ENCODE measurements at places on chromosomes 16 and 17.
A peak's percentile ranks its signal among the peaks of the same experiment; 100 is the strongest.

GRCh38 chr17:68843522-68843921 lies 111.7 kb downstream of the ABCA8 start:
- DNase-seq, result peak; percentile 71

- no peak for DNase-seq
These were observed 94.4 kb downstream of the STXBP4 start for GRCh38 chr17:55062921-55063320.

- no peak for DNase-seq
These were observed 75.2 kb upstream of the RNU2-1 start for GRCh38 chr17:43308999-43309398.

GRCh38 chr16:80389338-80389737 lies 151.5 kb upstream of the DYNLRB2 start:
- DNase-seq, result no peak

DNA sequence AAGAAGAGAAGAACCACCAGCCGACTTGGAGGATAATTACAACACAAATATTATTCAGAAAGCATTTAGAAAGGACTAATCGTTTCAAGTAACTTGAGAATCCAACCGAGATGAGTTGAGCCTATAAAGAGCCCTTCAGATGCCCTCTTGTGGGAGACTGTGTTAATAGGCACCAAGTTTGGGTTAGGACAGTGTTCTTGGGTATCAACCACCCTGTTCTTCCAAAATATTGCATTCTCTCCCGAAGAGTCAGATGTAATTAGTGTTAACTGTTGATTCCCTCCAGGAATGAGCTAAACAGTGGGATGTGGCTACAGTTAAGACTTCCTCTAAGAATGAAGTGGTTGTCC lies 87.8 kb upstream of the NOL11 start:
- peak; percentile 84 for DNase-seq

DNA sequence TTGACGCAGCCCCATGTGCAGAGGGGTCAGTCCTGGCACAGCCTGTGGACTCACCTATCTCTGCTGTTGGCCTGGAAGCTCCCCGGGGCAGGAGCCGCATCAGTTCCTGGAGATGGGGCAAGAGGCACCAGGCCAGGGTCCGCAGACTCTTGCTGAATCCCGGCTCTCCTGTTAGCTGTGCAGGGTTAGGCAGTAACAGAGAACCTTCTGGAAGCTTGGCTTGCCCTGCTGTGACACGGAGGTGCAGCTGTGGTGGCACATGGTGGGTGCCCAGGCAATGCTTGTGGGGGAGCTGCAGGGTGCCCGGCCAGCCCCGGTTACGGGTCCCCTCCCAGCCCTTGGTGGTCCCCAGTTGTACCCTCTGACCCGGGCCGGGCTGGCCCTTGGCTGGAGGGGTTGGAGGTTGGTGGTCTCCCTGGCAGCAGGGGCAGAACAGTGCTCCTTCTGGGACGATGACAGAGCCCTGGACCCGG lies 26.0 kb upstream of the ZNF469 start:
- no peak for DNase-seq

DNA sequence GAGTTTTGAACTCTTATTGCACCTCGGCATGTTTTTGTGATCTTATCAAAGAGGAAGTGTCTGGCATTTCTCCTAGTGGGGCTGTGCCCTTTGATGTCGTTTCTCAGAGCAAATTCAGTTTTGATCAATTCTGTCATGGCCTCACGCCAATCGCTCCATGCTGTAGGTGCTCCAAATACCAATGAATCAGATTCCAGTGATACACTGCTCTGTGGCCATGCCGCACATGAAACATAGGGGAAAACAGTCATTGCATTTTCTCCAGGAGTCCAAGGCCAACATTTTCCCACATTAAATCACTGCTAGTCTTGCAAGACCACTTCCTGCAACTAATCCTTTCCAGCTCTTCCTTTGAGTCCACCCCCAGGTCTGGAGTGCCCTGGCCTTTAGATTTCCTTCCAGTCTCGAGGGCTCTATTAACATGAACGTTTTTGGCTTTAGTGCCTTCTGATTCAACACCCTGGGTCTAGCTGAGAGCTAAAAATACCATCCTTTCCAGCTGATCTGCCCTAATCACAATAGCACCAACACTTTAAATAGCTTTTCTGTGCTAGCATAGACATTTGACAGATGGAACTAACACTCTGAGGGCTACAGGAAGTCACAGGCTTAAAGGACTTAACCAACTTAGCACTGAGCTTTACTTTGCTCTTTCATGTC lies 18.2 kb upstream of the RASL10B start:
- DNase-seq, result peak; percentile 87

DNA sequence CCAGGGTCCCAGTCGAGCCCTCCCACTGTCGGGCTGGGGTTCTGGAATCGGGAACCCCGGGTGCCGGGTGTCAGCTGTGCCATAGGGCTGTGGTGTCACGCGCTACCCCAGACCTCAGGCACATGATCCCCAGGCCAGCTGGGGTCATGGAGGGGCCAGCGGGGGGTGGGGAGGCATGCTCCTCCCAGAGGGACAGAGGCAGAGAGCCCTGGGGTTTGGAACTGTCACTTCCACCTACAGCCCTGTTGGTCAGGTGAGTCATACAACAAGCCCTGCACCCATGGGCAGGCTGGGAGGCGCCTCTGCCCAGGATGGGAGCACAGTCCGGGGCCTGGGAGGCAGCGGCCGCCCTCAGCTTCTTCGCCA lies 63.0 kb downstream of the BAIAP2 start:
- no peak for DNase-seq

- no peak for DNase-seq
These were observed 137.3 kb upstream of the CCL2 start for GRCh38 chr17:34117811-34118210.

GRCh38 chr17:54013072-54013471 lies 190.3 kb downstream of the KIF2B start:
- no peak for DNase-seq

- no peak for DNase-seq
These were observed 9.1 kb downstream of the TEKT3 start for GRCh38 chr17:15332338-15332737.

DNA sequence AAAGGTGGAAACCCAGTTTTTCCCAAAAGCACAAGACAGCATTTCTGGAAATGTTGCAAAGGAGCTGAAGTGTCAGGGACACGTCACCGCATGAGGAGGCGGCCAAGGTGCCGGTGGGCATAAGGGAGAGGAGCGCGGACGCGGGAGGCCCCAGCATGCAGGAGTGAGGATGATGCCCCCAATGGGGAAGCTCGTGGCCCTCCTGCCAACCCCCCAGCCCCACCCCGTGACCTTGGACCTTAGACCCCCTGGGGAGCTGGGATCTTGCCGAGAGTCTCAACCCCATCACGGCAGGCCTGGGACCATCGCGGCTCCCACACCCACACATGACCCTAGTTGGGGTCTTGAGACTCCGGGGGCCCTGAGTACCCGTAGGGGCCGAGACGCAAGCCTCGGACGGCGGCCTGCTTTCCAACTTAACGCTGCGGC lies 119.4 kb upstream of the METRNL start:
- DNase-seq, result no peak

GRCh38 chr16:15950161-15950854 lies 892 bp downstream of the ABCC1 start:
- peak; percentile 33 for DNase-seq

DNA sequence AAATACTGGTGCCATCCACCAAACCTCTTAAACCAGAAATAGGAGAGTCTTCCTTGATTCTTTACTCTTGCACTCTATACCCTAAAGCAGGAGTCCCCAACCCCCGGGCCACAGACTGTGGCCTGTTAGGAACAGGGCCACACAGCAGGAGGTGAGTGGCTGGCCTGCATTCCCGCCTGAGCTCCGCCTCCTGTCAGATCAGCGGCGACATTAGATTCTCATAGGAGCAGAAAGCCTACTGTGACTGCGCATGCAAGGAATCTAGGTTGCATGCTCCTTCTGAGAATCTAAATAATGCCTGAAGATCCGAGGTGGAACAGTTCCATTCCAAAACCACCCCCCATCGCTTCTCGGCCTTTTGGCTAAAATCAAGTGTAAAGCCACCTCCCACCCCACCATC lies 30.3 kb upstream of the SRCIN1 start:
- no peak for DNase-seq

- DNase-seq, result no peak
These were observed 9.0 kb downstream of the C17orf99 start for GRCh38 chr17:78154903-78155811.

- DNase-seq, result peak; percentile 76
These were observed 7.5 kb downstream of the AXIN2 start for GRCh38 chr17:65553646-65554552.

DNA sequence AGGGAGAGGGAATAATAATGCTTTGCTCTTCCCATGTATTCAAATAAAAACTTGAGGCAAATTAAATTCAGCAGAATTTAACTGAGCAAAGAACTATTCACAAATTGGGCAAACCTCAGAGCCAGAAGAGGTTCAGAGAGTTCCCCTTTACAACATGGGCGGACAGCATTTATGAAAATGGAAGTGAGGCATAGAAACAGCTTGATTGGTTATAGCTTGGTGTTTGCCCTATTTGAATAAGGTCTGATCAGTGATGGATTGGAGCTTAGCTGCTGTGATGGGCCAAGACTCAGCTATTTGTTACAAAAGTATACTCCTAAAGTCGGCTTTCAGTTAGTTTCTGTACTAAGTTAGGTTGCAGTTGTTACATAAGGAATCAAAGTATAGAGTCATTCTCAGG lies 63.0 kb downstream of the TMEM100 start:
- no peak for DNase-seq

DNA sequence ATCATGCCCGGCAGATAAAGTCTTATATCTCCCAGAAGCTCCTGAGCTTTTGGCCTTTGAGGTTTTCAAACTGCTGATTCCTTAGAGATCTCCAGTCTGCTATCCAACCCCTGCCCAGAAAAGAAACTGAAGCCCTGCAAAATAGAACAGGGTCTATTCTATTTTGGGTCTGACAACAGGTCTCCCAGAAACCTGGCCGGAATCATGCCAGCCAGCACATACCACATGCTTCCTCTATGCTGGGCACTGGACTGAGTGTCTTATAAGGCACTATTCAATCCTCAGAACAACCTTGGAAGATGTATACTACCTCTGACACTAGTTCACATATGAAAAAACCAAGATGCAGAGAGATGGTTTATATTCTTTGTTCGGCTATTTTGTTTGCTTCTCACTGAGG lies 21.3 kb upstream of the GFOD2 start:
- DNase-seq, result no peak

DNA sequence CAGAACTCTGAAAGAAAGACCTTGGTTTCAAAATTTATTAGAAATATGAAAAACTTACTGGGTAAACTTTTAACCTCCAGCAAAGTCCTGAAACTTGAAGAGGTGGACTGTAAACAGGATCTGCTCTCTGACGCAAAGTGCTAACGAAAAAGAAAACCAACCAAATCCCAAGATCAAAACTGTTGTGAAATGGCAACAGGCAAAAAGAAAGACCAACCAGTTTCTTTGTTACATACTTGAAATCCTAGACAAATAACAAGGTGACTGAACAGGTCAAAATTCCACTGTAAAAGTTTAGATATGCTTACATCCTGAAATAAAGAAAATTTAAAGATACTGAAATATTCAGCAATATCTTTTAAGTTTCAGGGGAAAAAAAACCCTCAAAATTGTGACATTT lies 44.2 kb downstream of the TRIM37 start:
- no peak for DNase-seq

DNA sequence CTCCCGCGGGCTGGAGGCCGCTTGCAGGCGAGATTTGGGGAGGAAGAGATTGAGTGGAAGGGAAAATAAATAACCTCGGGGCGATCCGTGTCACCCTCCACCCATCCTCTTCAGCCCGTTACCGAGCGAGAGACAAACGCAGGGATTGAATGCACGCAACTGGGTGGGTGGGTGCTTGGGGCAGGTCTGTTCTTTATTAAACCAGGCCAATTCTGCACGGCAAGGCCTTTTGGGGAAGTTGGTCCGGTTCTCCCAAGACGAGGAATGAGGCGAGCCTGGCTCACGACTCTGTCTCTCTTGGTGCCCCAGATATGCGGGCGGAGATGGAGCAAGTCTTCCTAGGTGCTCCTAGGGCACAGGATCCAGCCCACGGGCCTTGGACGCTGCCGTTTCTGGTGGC lies 396 bp upstream of the HOXB7 start:
- no peak for DNase-seq

GRCh38 chr17:28777178-28777577 lies 33.4 kb downstream of the TRAF4 start:
- no peak for DNase-seq

- DNase-seq, result no peak
These were observed 410.4 kb downstream of the CPPED1 start for GRCh38 chr16:12393239-12393638.

DNA sequence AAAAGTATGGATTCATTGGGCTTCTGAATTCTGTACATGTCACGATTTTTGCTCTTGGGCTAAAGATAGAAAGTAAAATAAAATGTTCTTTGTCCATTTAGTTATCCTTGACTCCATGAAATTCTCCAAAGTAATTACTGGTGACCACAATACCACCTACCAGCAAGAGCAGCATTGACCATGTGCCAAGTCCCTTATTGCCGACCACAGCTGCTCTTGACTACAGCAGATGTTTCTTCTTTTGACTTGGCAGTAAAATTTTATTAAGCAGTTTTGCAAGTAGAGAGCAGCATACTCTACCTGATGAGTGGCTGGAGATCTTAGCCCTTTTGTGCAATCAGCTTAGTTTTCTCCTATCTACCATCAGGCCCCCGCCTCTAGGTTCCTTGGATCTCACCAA lies 152.2 kb upstream of the TBX2 start:
- DNase-seq, result peak; percentile 84

- DNase-seq, result no peak
These were observed 15.4 kb downstream of the SRL start for GRCh38 chr16:4226251-4227039.

DNA sequence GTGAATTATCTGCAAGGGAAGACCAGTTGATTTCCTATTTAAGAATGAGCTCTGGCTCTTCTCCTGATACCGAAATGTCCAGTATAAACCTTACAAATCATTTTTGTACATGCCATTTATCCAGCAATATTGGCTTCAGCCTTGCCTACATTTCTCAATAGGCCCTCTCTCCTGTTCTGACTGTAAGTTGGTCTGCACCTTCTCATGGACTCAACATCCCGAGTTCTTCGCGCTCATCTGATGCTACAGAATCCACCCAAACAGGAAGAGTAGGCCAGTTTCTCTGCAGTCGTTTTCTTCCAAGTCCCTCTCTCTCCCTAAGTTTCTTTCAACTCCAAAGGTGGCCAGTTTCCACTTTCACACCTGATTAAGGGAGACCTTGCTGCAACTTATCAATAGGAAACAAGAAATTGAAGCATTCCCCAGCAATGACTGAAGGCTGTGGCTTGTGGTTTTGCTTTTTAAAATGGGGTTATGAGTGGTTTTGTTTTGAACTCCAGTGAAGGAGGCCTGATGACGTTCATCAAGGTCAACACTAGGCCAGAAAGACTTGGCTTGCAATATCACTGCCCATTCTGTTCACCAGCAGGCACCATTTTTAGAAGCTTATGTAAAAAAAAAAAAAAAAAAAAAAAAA lies 383.0 kb downstream of the MAF start:
- DNase-seq, result no peak

- DNase-seq, result no peak
These were observed 242.4 kb upstream of the SALL1 start for GRCh38 chr16:51393381-51394005.

GRCh38 chr17:81680150-81680549 lies 3.4 kb downstream of the ARL16 start:
- no peak for DNase-seq

- no peak for DNase-seq
These were observed 480 bp downstream of the TSR3 start for GRCh38 chr16:1351215-1351581.

GRCh38 chr16:76910931-76911330 lies 280.1 kb upstream of the MON1B start:
- peak; percentile 50 for DNase-seq
